ENCODE measurements at places on chromosomes 4 and X. TPM values are rescaled to one million over a fixed set of nuclear protein-coding genes. Genes with fewer than 3 reads are reported as not detected.

- H3K4me3 ChIP-seq = peak overlapping the region; percentile 70
- no peak for DNase-seq
- H3K27me3 ChIP-seq = no peaks in the 10 kb centered on the region
- peak overlapping the region; percentile 75 for H3K27ac ChIP-seq
These were observed 23.6 kb upstream of the GLOD5 start for GRCh38 chrX:48737940-48738339.

- no peaks in the 10 kb centered on the region for H3K36me3 ChIP-seq
- no peak overlapping the region for H3K4me3 ChIP-seq
- DNase-seq = peak; percentile 79
- no peaks in the 10 kb centered on the region for H3K4me1 ChIP-seq
- H3K27ac ChIP-seq = no peak overlapping the region
These were observed 660.3 kb upstream of the PITX2 start for GRCh38 chr4:111283066-111283677.

The TMPRSS11B gene
- total RNA-seq = not detected

The TIMM8A gene
- total RNA-seq = 10.3 TPM

DNA sequence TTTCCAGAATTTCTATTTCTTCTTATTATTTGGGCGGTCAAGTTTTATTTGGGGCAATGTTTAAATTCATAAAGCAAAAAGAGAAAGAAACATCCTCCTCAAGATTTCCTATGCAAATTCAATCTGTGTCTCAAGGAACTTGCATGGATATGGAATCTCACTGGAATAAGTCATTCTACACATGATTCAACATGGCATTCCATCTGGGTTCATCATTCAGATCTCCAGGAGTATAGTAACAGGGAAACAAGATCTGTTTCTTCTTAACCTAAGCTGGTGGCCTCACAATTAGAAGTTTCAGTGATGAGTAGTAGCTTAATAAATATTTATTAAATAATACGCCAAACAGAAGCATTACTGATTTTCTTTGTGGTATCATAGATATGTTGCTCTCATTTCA lies 19.8 kb downstream of the KLHL34 start:
- no peak overlapping the region for H3K4me3 ChIP-seq
- H3K4me1 ChIP-seq = no peaks in the 10 kb centered on the region
- no peak for DNase-seq
- H3K27ac ChIP-seq = no peak overlapping the region
- H3K36me3 ChIP-seq = no peaks in the 10 kb centered on the region
- no peaks in the 10 kb centered on the region for H3K27me3 ChIP-seq

Data from Karpas-422 (cell line).